Activated T-helper 17 cell treated with anti-CD3 and anti-CD28 coated beads, Interleukin-2, amount 50 U/mL, for 72 hours (primary cell): ENCODE measurements at places on chromosomes 7 and 10. TPM values are rescaled to one million over a fixed set of nuclear protein-coding genes. Genes with fewer than 3 reads are reported as not detected.

The EMX2 gene
- not detected for total RNA-seq

The RET gene
- total RNA-seq = 0.24 TPM

The SSMEM1 gene
- total RNA-seq = not detected

The LSM5 gene
- total RNA-seq = 69.0 TPM

The TMEM229A gene
- not detected for total RNA-seq

The ARL4A gene
- 17.0 TPM for total RNA-seq

The SP4 gene
- total RNA-seq = 30.8 TPM

The TSPAN15 gene
- total RNA-seq = 12.7 TPM

The ODAD2 gene
- total RNA-seq = 0.08 TPM
